ENCODE measurements at places on chromosomes 11 and 22.

DNA sequence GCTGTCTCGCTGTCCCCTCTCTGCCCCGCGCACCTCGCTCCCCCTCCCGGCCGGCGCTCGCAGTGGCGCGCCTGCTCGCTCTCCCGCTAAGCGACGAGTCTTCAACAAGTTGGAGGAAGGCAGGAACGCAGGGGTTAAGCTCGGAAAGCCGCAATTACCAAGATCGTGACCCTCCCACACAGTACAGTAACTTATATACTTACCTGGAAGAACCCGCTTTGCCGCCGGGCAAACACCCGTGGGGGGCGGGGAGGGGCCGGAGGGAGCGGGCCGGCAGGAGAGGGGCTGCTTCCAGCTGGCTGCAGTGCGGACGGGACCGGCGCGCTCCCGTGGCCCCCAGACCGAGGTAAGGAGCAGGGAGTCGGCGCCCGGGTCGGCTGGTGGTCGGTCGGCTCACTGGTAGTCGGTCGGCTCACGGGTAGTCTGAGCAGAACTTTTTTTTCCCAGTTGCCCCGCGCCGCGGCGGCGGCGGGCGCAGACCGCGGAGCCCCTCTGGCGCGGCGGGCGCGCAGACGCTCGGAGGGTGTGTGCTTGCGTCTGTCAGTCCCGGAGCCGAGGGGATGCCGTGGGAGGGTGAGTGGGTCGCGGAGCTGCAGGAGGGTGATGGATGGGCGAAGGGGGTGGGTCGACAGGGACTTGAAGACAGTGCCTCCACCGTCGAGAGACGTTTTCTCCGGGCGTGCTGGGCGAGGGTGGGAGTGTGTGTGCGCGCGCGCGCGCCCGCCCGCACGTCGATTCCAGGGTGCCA lies 101.2 kb upstream of the HSD17B12 start:
- DNase-seq, result no peak

- DNase-seq, result no peak
Observed at GRCh38 chr11:2328656-2329354, 27.0 kb downstream of the TSPAN32 start.

GRCh38 chr11:2375964-2376551 lies 1.1 kb upstream of the CD81 start:
- DNase-seq, result no peak

- no peak for DNase-seq
Observed at GRCh38 chr11:39288011-39288410, 2171.4 kb downstream of the LRRC4C start.
